Activated T-helper 1 cell treated with anti-CD3 and anti-CD28 coated beads, Interleukin-12 subunit alpha, Interleukin-12 subunit beta, Interleukin-2, Interleukin-4 antibody, amounts not matched to agents 30 ng/mL and 10 ng/mL and 1 ng/mL, durations not matched to agents 14 hours and 24 hours and 36 hours (primary cell): ENCODE measurements at places on chromosomes 1 and 21. TPM values are rescaled to one million over a fixed set of nuclear protein-coding genes. Genes with fewer than 3 reads are reported as not detected.

Gene HSD3B2
- not detected in 2 replicates for total RNA-seq

Gene CD52
- 394 and 411 TPM in 2 replicates for total RNA-seq

- H3K4me3 ChIP-seq: no peak overlapping the region
- H3K27ac ChIP-seq: no peak overlapping the region
- H3K4me1 ChIP-seq: no peaks in the 10 kb centered on the region
- no peaks in the 10 kb centered on the region for H3K36me3 ChIP-seq
Observed at GRCh38 chr1:184428604-184429003, 41.8 kb downstream of the C1orf21 start.

GRCh38 chr1:6423321-6423999, 1.1 kb upstream of the ESPN start:
- peak overlapping the region; percentile 42 for H3K4me3 ChIP-seq
- peak; percentile 56 for DNase-seq
- H3K27me3 ChIP-seq: peaks cover 54% of the 10 kb centered on the region
- no peak overlapping the region for H3K27ac ChIP-seq

- H3K27me3 ChIP-seq: no peaks in the 10 kb centered on the region
- H3K4me3 ChIP-seq: no peak overlapping the region
- H3K4me1 ChIP-seq: peaks cover 10% of the 10 kb centered on the region
- H3K36me3 ChIP-seq: peaks cover 54% of the 10 kb centered on the region
- H3K27ac ChIP-seq: no peak overlapping the region
- DNase-seq: no peak
Observed at GRCh38 chr1:29156543-29157268, 25.0 kb downstream of the SRSF4 start.

DNA sequence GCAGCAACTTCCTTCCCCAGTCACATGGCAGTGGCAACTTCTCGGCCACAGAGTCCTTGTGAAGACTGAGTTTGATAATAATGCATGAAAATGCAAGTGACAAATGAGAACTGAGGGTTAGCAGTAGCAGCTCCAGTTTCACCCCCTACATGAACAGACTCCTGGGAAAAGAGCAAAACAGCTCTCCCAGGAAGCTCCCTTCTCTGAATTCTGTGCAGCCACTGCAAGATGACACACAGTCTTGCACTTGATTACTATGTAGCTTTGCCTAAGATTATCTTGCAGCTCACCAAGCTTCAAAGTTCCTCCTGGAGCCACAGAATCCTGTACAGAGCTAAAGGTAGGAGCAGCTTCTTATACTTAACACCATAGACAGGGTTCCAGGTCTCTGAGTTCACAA, 4.7 kb downstream of the PGBD5 start:
- peaks cover 45% of the 10 kb centered on the region for H3K27me3 ChIP-seq
- peaks cover 7% of the 10 kb centered on the region for H3K4me1 ChIP-seq
- H3K27ac ChIP-seq: no peak overlapping the region
- H3K36me3 ChIP-seq: no peaks in the 10 kb centered on the region
- no peak for DNase-seq

- H3K4me1 ChIP-seq: no peaks in the 10 kb centered on the region
- DNase-seq: no peak
- no peak overlapping the region for H3K27ac ChIP-seq
- H3K36me3 ChIP-seq: no peaks in the 10 kb centered on the region
Observed at GRCh38 chr21:23639721-23640120, 1967.6 kb downstream of the MRPL39 start.

DNA sequence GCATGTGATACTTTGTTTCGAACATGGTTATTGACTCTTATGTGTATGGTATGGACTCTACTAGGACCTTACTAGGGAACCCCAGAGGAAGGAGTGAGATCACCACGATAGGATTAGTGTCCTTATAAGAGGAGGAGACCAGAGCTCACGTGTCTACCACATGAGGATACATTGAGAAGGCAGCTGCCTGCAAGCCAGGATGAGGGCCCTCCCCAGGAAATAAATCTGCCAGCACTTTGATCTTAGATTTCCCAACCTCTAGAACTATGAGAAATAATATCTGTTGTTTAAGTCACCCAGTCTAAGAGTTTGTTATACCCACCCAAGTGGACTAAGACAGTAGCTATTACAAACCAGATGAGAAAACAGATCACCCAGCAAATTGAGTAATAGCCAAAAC, 559.3 kb upstream of the USP24 start:
- no peaks in the 10 kb centered on the region for H3K36me3 ChIP-seq
- no peak overlapping the region for H3K27ac ChIP-seq
- H3K27me3 ChIP-seq: no peaks in the 10 kb centered on the region
- no peak overlapping the region for H3K4me3 ChIP-seq
- H3K4me1 ChIP-seq: no peaks in the 10 kb centered on the region
- DNase-seq: no peak

- H3K27ac ChIP-seq: peak overlapping the region; percentile 76
- peak; percentile 37 for DNase-seq
- peak overlapping the region; percentile 77 for H3K4me3 ChIP-seq
- H3K36me3 ChIP-seq: peaks cover 11% of the 10 kb centered on the region
- peaks cover 25% of the 10 kb centered on the region for H3K4me1 ChIP-seq
- no peaks in the 10 kb centered on the region for H3K27me3 ChIP-seq
Observed at GRCh38 chr1:241627453-241628259, 12.5 kb downstream of the CHML start.
